ENCODE measurements at places on chromosomes 3 and 15.

- H3K4me1 ChIP-seq: no peaks in the 10 kb centered on the region
- H3K36me3 ChIP-seq: no peaks in the 10 kb centered on the region
- H3K27ac ChIP-seq: no peak overlapping the region
- no peaks in the 10 kb centered on the region for H3K27me3 ChIP-seq
- DNase-seq: no peak
- no peak overlapping the region for H3K4me3 ChIP-seq
Observed at GRCh38 chr3:42308651-42309050, 42.7 kb upstream of the CCK start.

GRCh38 chr3:17287006-17287689, 402.4 kb downstream of the PLCL2 start:
- no peaks in the 10 kb centered on the region for H3K27me3 ChIP-seq
- no peaks in the 10 kb centered on the region for H3K4me1 ChIP-seq
- no peak overlapping the region for H3K4me3 ChIP-seq
- H3K36me3 ChIP-seq: peaks cover 8% of the 10 kb centered on the region
- DNase-seq: no peak

GRCh38 chr3:31919528-31919927, 61.5 kb downstream of the OSBPL10 start:
- DNase-seq: no peak
- H3K27me3 ChIP-seq: no peaks in the 10 kb centered on the region
- no peaks in the 10 kb centered on the region for H3K4me1 ChIP-seq
- no peak overlapping the region for H3K4me3 ChIP-seq
- H3K27ac ChIP-seq: no peak overlapping the region

GRCh38 chr3:10263646-10264363, 15.5 kb downstream of the TATDN2 start:
- no peak overlapping the region for H3K4me3 ChIP-seq
- H3K27ac ChIP-seq: no peak overlapping the region
- no peaks in the 10 kb centered on the region for H3K4me1 ChIP-seq

- H3K27ac ChIP-seq: no peak overlapping the region
- no peak for DNase-seq
- peaks cover 8% of the 10 kb centered on the region for H3K4me1 ChIP-seq
- H3K27me3 ChIP-seq: no peaks in the 10 kb centered on the region
- peak overlapping the region; percentile 84 for H3K4me3 ChIP-seq
Observed at GRCh38 chr3:192915304-192915703, 2.4 kb downstream of the MB21D2 start.

DNA sequence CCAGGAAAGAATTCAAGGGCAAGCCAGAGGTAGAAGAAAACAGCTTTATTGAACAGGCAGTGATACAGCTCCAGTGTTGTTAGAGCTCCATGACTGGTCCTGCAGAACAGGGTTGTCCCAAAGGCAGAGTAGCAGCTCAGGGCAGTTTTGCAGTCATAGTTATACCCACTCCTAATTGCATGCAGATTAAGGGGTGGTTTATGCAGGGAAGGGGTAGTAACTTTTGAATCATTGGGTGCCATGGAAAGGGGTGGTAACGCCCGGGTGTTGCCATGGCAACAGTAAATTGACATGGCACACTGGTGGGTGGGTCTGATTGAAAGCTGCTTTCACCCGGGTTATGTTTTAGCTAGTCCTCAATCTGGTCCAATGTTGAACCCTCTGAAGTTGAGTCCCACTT, 9.7 kb upstream of the RAB6B start:
- H3K4me3 ChIP-seq: no peak overlapping the region
- H3K36me3 ChIP-seq: no peaks in the 10 kb centered on the region
- no peak overlapping the region for H3K27ac ChIP-seq
- H3K4me1 ChIP-seq: no peaks in the 10 kb centered on the region
- H3K27me3 ChIP-seq: no peaks in the 10 kb centered on the region

DNA sequence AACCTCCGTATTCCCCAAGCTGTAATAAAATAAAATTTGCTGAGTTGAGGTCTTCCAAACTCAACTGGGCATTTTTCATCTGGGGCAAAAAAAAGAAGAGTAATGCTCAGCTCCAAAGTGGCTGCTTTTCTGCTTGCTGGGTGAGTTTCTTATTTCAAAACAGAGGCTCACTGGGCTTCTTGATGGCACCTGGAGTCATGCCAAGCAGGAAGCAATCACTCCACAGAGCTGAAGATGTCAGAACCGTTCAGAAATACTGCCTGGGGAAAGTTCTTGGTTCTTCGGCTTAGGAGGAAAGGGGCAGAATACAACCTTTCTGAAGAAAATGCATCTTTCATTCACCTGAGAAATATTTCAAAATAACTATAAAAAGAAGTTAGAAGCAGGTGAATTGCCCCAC, 4.1 kb downstream of the CCR9 start:
- H3K4me3 ChIP-seq: no peak overlapping the region
- H3K36me3 ChIP-seq: no peaks in the 10 kb centered on the region
- H3K4me1 ChIP-seq: no peaks in the 10 kb centered on the region
- no peaks in the 10 kb centered on the region for H3K27me3 ChIP-seq

DNA sequence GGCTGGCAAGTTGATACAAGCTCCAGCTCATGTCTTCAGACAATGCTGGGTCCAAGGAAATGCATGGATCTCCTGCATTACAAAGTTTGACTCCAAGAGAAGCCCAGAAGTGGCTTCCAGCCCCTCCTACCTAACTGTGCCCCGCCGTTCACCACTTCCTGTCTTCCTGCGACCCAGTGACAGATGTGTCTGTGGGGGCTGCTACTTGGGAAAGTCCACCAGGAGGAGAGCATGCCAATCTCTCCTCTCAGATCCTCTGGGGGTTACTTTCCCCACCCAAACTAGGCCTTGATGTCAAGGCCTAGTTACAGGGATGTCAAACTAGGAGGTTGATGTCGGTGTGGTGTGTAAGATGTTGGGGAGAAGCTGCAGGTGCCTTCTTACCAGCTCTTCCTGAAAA, 133.6 kb upstream of the RASGRP1 start:
- no peaks in the 10 kb centered on the region for H3K27me3 ChIP-seq
- no peaks in the 10 kb centered on the region for H3K4me1 ChIP-seq
- DNase-seq: no peak
- no peaks in the 10 kb centered on the region for H3K36me3 ChIP-seq

- no peaks in the 10 kb centered on the region for H3K4me1 ChIP-seq
Observed at GRCh38 chr3:103767635-103768034, 1332.8 kb downstream of the ZPLD1 start.

DNA sequence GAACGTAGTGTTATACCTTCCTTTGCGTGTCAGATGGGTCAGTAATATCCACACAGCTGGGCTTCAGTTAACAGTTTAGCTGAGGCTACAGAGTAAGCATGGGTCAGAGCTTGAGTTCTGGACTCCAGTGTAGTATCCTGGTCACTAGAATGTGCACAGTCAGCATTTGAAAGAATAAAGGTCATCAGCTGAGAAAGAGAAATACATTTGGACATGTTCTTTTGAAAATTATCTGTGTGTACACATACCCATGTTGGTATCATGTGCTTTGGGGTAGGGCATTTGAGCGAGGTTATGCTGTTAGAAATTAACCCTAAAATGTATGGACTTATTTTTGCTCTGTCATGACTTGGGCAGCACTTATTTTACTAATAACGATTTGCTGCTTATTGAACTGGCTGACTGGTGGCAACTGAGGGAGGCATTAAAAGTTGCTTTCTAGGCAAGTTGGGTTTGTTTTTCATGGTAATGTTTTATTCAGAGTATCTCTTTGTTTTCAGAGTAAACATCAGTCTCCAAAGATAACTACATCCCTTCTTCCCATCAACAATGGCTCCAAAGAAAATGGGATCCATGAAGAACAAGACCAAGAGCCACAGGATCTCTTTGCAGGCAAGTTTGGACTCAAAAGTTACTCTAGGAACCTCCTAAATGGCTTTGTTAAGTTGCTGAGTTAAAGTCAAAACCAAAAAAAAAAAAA, 16.4 kb downstream of the SNX1 start:
- peaks cover 4% of the 10 kb centered on the region for H3K4me1 ChIP-seq
- no peaks in the 10 kb centered on the region for H3K27me3 ChIP-seq
- no peak for DNase-seq
- H3K27ac ChIP-seq: peak overlapping the region; percentile 12
- H3K4me3 ChIP-seq: no peak overlapping the region

DNA sequence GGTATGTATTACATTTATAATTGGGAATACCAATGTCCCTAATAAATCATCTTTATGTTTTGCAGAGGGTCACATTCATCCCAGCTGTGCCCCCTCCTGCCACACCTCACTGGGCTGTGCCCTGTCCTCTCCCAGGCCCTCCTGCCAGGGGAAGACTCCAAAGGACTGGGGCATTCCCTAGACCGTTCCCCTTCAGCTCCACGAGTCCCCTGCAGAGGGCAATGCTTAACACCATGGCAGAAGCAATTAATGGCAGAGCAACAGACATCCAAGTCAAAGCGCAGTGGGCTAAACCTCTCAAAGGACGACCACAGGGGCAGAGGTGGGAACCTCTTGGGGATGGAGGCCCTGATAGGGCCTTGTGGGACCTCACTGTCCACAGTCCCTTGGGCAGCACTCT, 71.3 kb upstream of the SEC13 start:
- no peak overlapping the region for H3K27ac ChIP-seq
- no peak for DNase-seq
- H3K4me1 ChIP-seq: no peaks in the 10 kb centered on the region
- no peak overlapping the region for H3K4me3 ChIP-seq
- H3K36me3 ChIP-seq: no peaks in the 10 kb centered on the region
- H3K27me3 ChIP-seq: no peaks in the 10 kb centered on the region

- no peak overlapping the region for H3K27ac ChIP-seq
- H3K4me1 ChIP-seq: no peaks in the 10 kb centered on the region
- no peak for DNase-seq
Observed at GRCh38 chr15:39118510-39118909, 462.4 kb upstream of the THBS1 start.

DNA sequence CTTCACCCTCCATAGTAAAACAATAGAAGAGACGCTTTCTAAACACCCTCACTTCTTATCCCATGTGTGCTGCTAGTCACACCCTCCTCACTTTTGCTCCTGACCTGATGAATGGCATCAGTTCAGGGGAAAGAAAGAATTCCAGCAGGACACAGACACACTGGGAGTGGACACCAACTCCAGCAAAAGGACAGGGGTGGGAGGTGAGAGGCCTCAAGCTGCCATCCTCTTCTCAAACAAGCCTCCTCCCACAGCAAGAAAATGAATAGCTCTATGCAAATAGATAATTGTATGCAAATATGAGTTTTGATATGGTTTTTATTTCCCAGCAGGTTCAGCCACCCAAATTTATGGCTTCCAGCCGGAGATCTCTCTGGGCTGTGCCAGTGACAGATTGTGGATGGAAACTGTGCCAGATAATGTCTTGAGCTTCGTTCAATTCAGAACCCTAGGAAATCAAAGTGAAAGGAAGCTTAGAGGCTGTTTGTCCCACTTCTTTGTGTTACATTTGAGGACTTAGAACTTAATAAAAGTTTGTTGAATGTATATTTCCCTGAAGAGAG, 209.3 kb upstream of the PPP2R3A start:
- DNase-seq: no peak
- no peak overlapping the region for H3K27ac ChIP-seq
- H3K4me1 ChIP-seq: no peaks in the 10 kb centered on the region

DNA sequence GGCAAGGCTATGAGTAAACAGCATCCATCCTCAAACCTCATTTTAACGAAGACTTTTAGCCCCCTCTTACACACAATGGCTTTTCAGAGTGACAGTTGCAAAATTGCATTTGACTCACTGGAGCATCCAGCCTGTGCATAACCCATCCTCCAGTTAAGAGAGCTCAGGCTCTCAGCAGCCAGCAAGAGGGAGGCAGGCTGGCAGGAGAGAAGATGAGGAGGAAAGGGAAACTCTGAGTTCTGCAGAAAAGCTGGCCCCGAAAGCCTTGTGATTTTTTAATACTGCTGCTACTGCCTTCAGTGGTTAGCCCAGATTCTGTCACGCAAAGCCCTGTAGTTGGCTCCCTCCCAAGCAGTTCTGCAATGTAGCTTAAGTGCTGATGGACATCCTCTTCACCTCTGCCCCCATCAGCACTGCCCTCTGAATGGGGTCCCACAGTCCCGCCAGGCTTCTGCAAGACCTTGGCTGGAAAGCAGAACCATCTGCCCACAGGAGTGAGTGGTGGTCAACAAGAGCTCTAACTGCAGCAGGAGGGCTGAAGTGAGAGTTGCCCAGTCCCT, 371.3 kb downstream of the EPHB1 start:
- no peaks in the 10 kb centered on the region for H3K27me3 ChIP-seq
- DNase-seq: no peak
- no peak overlapping the region for H3K4me3 ChIP-seq
- H3K27ac ChIP-seq: no peak overlapping the region
- no peaks in the 10 kb centered on the region for H3K4me1 ChIP-seq

- no peaks in the 10 kb centered on the region for H3K27me3 ChIP-seq
- no peak overlapping the region for H3K4me3 ChIP-seq
- no peaks in the 10 kb centered on the region for H3K36me3 ChIP-seq
- DNase-seq: no peak
- H3K4me1 ChIP-seq: no peaks in the 10 kb centered on the region
Observed at GRCh38 chr3:177441276-177441812, 244.1 kb upstream of the TBL1XR1 start.

- no peak overlapping the region for H3K4me3 ChIP-seq
- H3K36me3 ChIP-seq: no peaks in the 10 kb centered on the region
- peaks cover 62% of the 10 kb centered on the region for H3K4me1 ChIP-seq
Observed at GRCh38 chr3:52891164-52891563, 6.2 kb downstream of the STIMATE start.

GRCh38 chr15:52791776-52792175, 1.6 kb upstream of the ONECUT1 start:
- peaks cover 20% of the 10 kb centered on the region for H3K4me1 ChIP-seq
- no peak overlapping the region for H3K4me3 ChIP-seq
- H3K27ac ChIP-seq: no peak overlapping the region
- peaks cover 30% of the 10 kb centered on the region for H3K27me3 ChIP-seq
- H3K36me3 ChIP-seq: no peaks in the 10 kb centered on the region

- H3K27ac ChIP-seq: no peak overlapping the region
- no peaks in the 10 kb centered on the region for H3K27me3 ChIP-seq
- no peak for DNase-seq
- H3K36me3 ChIP-seq: no peaks in the 10 kb centered on the region
Observed at GRCh38 chr3:72727172-72727571, 121.1 kb downstream of the SHQ1 start.

GRCh38 chr3:162354356-162354755, 857.7 kb downstream of the OTOL1 start:
- no peaks in the 10 kb centered on the region for H3K36me3 ChIP-seq
- no peak overlapping the region for H3K27ac ChIP-seq
- no peak for DNase-seq
- no peak overlapping the region for H3K4me3 ChIP-seq
- no peaks in the 10 kb centered on the region for H3K27me3 ChIP-seq

DNA sequence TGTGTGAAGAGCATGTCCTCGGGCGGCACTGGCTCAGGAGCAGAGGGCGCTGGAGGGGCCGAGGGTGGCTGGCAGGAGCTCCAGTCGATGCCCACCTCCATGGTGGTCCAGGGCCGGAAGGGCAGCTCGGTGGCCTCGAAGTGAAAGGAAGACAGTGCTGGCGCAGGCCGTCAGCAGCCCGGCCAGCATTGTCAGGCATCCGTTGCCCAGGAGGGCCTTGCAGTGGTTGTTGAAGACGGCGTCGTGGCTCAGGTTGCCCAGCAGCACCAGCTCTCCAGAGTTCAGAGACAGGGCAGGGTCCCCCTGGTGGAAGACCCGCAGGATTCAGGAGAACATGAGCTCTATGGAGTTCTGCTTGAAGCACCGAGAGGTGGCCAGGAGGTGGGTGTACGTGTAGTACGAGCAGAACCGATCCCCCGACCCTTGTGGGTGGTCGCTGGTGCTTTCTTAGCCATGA, 16.5 kb upstream of the SIAH2 start:
- no peak overlapping the region for H3K27ac ChIP-seq
- H3K36me3 ChIP-seq: no peaks in the 10 kb centered on the region
- H3K27me3 ChIP-seq: no peaks in the 10 kb centered on the region
- no peak for DNase-seq
